ENCODE measurements at places on chromosomes 7 and 10.

DNA sequence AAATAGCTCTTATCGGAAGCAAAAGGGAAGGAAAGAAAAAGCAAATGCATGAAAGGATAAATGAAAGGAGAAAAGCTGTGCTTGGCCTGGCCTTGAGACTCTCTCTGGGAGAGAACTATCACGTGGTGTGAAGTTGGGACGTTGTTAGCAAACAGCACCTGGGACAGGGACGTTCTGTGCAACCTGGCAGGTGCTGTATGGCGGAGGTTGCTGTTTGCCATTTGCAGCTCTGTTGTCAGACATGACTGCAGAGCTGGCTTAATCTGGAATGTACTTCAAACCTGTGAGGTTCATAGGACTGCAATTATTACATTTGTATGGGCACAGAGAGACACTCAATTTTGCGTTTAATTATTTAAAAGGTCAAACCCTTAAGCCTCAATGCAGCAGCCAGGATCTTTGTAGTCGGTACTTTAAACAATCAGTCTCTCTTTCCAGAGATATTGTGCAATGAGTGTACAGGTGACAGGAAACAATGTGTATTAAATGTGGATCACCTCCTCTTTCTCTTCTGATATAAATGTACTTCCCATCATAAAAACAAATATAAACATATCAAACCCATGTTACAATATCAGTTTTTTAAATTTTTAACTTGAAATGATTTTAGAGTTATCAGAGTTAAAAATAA, 800.5 kb upstream of the KCND2 start:
- DNase-seq = no peak

GRCh38 chr10:89792187-89792586, 90.8 kb downstream of the KIF20B start:
- no peak for DNase-seq

DNA sequence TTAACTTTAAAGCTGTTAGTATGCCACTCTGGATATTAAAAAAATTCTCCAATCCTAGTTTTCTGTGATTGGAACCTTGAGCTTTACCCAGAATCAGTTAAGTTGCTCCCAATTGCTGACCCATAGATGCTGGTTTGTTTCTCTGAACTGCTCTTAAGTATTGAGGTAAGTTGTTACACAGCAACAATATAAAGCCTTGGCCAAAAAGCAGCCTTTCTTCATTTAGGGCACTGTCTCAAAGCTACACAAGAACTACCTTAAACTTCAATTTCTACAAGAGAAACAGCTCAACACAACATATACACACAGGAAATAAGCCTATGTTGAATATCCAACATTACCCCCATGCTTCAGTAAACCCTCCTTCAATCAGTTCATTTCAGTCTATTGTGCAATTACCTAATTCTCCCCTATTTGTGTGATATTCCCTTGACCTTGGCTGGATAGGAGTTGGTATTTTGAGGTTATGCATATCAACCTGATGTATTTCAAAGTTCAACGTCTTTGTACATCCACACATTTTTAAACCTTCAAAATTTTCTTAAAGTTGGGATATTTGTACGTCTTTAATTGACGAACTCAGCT, 11.5 kb downstream of the HNRNPA2B1 start:
- peak; percentile 54 for DNase-seq

DNA sequence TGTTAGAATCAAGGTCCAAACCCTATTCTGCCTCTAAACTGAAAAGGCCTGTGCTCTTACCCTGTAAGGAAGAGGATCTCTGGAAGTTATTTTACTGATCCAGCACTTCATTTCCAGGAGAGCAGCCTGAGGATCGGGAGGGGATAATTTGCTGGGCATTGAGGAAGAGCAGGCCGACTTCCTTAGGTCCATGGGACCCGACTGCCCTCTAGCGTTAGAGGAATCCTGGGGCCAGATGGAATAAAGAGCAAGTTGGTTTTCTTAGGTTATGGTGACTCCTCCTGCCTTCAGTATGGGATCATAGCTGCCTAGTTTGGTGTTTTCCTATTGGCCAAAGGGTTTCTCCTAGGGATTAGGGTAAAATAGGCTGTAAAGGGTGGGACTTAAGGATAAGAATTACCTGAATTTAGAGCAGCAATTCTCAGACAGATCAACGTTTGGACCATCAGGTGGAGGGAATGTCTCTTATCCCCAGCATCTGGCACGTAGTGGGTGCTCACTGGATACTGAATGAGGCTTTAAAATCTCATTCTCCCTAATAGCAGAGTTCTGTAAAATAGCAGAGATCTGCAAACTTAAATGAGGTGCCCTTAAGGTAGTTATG, 40.0 kb upstream of the SORBS1 start:
- DNase-seq = peak; percentile 47

- DNase-seq = no peak
These were observed 7.7 kb downstream of the CASP2 start for GRCh38 chr7:143295870-143296269.

DNA sequence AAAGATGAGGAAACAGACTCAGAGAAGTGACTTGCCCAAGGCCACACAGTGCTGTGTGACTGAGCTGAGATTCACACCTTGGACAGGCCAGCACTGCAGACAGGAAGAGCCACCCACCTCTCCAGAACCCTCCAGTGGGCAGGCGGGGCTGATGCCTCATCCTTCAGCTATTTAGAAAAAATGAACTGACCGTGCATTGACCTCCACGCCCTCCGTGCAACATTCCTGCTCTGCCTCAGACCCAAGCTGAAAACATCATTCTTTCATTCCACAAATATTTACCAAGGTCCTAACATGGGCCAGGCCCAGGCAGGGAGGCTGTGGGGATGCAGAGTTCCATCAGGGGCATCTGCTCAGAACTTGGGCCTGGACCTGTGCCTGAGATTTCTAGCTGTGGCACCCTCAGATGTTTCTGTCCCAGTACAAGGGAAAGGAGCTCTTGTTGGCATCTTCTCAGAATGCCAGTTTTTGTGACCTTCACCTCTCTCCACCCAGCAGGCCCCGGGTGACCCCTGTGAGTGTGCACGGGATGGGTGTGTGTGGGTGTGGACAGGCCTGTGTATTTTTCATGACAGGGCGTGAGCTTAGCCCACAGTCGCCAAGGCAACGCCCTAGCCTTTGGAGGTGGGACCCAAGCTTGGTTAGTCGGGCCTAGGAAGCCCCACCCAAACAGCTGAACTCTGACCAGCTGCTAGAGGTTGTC, 6.5 kb downstream of the VSIR start:
- DNase-seq = peak; percentile 65

DNA sequence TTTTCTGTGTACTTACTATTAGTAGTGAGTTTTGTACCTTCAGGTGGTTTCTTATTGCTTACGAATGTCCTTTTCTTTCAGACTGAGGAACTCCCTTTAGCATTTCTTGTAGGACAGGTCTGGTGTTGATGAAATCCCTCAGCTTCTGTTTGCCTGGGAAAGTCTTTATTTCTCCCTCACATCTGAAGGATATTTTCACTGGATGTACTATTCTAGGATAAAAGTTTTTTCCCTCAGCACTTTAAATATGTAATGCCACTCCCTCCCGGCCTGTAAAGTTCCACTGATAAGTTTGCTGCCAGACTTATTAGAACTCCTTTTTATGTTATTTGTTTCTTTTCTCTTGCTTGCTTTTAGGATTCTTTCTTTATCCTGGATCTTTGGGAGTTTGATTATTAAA, 1.7 kb upstream of the CYCS start:
- DNase-seq = no peak

GRCh38 chr10:110042181-110042580, 34.4 kb downstream of the ADD3 start:
- DNase-seq = no peak

DNA sequence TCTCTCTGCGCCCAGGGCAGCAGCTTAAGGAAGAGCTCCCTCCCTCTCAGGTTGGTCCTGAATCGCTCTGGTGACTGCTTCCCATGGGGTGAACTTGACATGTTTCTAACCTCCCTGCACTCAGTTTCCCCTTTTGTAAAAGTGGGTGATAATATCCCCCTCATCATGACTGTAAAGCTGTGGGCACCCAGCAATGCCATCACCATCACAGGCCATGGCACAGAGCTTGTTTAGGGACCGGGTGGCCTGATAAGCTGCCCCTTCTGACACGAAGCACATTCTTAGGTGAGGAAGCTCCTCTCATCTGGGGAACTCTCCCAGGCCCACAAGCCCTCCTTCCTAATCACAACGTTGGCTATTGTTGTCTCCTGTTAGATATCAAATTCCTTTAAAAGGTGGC, 972.8 kb upstream of the ZNF722 start:
- no peak for DNase-seq

GRCh38 chr7:77407906-77408305, 8.2 kb downstream of the GSAP start:
- no peak for DNase-seq

- no peak for DNase-seq
These were observed 134.0 kb downstream of the KCND2 start for GRCh38 chr7:120407010-120407409.

GRCh38 chr7:75654855-75655254, 83.9 kb downstream of the HIP1 start:
- no peak for DNase-seq

GRCh38 chr10:110865186-110865808, 6.4 kb upstream of the PDCD4 start:
- DNase-seq = no peak

DNA sequence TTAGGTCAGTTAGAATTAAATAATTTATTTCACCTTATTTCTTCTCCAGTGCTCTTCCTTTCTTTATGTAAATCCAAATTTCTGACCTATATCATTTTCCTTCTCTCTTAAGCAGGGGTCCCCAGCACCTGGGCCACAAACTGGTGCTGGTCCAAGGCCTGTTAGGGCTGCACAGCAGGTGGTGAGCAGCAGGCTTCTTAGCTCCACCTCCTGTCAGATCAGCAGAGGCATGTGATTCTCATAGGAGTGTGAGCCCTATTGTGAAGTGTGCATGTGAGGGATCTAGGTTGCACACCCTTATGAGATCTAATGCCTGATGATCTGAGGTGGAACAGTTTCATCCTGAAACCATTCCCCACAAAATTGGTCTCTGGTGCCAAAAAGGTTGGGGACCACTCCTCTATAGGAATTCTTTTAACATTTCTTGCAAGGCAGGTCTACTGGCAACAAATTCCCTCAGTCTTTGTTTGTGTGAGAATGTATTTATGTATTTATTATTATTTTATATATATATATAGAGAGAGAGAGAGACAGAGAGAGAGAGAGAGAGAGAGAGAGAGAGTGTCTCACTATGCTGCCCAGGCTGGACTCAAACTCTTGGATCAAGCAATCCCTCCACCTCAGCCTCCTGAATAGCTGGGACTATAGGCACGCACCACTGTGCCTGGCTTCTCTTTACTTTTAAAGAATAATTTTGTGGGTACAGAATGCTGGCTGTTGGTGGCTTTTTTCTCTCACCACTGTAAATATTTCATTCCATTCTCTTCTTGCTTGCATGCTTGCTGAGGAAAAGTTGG, 4.3 kb upstream of the ABCC2 start:
- no peak for DNase-seq

- no peak for DNase-seq
These were observed 72.1 kb downstream of the VOPP1 start for GRCh38 chr7:55500117-55500756.

GRCh38 chr10:22605168-22605567, 109.2 kb downstream of the PIP4K2A start:
- no peak for DNase-seq

DNA sequence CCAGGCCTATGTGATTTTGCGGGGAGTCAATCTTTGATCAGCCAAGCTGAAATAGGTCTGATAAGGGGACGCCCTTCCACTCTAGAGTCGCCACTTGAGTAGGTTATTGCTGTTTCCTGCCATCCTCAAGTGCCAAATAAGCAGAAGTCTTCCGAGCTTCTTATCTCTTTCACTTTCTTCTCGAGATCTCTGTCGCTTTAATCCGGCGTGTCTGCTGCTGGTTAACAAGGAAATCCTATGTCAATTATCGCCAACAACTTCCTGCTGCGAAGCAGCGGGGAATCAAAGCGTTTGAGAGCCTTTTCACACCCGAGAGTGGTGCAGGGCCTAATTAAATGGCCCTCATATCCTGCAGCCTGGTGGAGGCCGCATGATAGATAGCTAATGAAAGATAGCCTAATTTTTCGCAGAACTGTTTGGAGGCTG, 215.9 kb downstream of the RAB11FIP2 start:
- peak; percentile 37 for DNase-seq

DNA sequence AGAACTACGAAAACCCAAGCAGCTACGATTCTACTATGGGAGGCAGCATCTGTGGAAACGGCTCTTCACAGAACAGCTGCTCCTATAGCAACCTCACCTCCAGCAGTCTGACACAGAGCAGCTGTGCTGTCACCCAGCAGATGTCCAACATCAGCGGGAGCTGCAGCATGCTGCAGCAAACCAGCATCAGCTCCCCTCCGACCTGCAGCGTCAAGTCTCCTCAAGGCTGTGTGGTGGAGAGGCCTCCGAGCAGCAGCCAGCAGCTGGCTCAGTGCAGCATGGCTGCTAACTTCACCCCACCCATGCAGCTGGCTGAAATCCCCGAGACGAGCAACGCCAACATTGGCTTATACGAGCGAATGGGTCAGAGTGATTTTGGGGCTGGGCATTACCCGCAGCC, 81.6 kb upstream of the SAMD8 start:
- no peak for DNase-seq

GRCh38 chr7:130352194-130353074, 7.8 kb downstream of the CPA5 start:
- DNase-seq = no peak

- no peak for DNase-seq
These were observed 17.9 kb downstream of the SEMA3A start for GRCh38 chr7:84176716-84177115.

GRCh38 chr7:20284771-20285143, 45.9 kb upstream of the ITGB8 start:
- DNase-seq = no peak

GRCh38 chr7:43199371-43200160, 87.1 kb downstream of the HECW1 start:
- no peak for DNase-seq

GRCh38 chr7:1080252-1080920, 7.5 kb upstream of the GPER1 start:
- DNase-seq = no peak

GRCh38 chr7:148397985-148398384, 192.6 kb upstream of the C7orf33 start:
- no peak for DNase-seq

DNA sequence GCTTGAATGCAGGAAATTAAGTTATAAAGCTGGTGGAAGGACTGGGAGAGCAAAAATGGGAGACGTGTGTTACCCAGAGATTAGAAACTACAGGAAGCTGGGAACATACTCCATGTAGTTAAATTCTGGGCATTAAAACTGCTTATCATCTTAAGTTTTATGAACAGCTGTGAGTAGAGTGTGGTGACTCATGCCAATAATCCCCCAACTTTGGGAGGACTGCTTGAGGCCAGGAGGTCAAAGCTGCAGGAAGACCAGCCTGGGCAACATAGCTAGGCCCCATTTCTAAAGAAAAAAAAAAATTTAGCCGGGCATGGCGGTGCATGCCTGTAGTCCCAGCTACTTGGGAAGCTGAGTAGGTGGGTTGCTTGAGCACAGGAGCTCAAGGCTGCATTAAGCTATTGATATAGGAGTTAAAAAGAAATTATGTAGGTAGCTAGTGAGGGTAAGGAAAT, 56.2 kb upstream of the SEPHS1 start:
- DNase-seq = no peak

DNA sequence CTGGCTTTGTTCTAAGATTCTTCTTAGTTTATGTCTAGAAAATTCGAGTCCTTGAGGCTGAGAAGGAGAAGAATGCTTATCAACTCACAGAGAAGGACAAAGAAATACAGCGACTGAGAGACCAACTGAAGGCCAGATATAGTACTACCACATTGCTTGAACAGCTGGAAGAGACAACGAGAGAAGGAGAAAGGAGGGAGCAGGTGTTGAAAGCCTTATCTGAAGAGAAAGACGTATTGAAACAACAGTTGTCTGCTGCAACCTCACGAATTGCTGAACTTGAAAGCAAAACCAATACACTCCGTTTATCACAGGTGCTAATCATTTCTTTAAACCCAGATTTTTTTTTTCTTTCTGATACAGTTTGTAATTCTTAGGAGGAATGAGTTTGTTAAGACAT, 6.7 kb downstream of the CEP55 start:
- DNase-seq = peak; percentile 18

All from CD4-positive, alpha-beta T cell treated with Interleukin-17A for 1 hour (primary cell).